Sigmoid colon (tissue), 7 donors: ENCODE measurements at places on chromosomes 16 and 17.

GRCh38 chr17:50465635-50466034, 3.0 kb downstream of the CHAD start:
- no peak for DNase-seq

- DNase-seq = no peak
These were observed 64.0 kb downstream of the MRM1 start for GRCh38 chr17:36665417-36665816.

GRCh38 chr17:2965621-2966595, 97.5 kb downstream of the OR1D5 start:
- DNase-seq = peak; percentile 80

GRCh38 chr17:76987486-76988093, 119.4 kb downstream of the MGAT5B start:
- DNase-seq = no peak

GRCh38 chr16:69565671-69566239, at the start of gene NFAT5:
NFAT5 (plus strand) TSS chr16:69565966; CDS start chr16:69566302, 336 bp downstream.
- DNase-seq = peak; percentile 95

GRCh38 chr16:74817851-74818250, 43.2 kb upstream of the FA2H start:
- no peak for DNase-seq

- no peak for DNase-seq
These were observed 70.9 kb downstream of the HLF start for GRCh38 chr17:55335625-55336024.

- DNase-seq = no peak
These were observed 482.2 kb upstream of the SOX9 start for GRCh38 chr17:71638668-71639067.

- no peak for DNase-seq
These were observed 94.1 kb downstream of the PLCG2 start for GRCh38 chr16:81873206-81873605.

DNA sequence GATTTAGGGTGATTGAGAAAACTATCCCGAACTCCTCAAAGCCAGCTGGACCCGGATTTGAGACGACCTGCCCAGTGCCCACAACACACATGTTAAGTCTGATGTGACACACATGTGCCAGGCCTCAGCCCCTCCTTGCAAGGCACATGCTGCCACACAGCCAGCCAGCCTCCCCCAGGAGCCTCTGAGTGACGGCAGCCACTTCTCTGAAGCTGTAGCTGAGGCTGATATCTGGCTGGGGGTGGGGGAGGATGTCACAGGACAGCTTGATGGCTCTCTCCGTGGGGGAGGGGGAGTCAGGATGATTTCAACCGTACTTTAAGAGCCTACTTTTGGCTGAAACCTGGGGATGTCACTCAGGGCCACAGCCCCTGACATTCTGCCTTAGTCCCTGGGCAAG, 40.9 kb downstream of the SRCIN1 start:
- no peak for DNase-seq

GRCh38 chr17:76547183-76547641, 7.4 kb downstream of the PRCD start:
- no peak for DNase-seq

DNA sequence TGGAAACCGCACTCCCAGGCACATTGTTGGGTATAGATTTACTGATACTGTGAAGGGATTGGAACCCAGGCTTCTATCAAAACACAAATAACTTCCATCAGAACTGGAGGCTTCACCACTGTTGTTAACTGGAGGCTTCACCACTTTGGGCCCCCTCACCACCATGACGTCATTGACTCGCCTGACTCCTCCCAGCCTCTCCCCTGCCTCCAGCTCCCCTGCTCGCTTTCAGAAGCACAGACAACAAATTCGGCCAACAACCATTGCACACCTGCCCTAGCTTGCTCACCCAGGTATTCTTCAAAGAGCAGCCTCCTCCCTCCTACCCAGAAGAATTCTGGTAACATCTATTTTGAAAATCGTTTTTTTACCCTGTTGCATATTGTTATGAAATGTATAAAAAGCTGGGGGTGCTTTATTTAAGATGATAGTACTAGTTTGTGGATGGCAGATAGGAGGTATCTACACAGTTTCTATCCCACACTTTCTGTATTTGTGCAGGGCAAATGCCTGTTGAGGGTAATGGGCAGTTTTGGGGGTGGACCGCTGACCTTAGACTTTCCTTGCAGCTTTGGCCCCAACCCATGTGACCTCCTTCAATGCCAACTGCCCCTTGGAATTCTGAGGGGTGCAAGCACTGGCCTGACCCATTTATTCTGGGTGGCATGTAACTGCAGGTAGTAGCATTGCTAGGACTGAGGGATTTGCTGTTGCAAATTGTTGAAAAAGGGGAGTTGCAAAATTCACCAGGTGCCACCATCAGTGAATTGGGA, 54.1 kb downstream of the HLF start:
- DNase-seq = no peak

DNA sequence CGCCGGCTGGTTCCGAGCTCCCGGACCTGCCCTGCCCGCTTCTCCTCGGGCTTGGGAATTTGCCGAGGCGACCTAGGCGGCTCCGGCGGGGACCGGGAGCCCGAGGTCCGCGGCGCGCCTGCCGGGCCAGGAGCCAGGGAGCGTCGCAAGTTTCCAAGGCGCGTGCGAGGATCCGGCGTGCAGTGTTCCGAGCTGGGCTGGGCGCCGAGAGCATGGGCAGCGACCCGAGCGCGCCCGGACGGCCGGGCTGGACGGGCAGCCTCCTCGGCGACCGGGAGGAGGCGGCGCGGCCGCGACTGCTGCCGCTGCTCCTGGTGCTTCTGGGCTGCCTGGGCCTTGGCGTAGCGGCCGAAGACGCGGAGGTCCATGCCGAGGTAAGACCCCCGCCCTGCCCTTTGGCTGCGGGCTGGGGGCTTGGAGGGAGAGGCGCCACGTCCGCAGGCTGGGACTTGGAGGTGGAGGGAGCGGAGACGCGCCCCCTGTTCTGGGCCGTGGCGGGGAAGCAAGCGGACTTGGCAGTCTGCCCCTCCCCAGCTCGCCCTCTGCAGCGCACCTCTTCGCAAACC, 668 bp downstream of the MMP15 start:
- peak; percentile 78 for DNase-seq

DNA sequence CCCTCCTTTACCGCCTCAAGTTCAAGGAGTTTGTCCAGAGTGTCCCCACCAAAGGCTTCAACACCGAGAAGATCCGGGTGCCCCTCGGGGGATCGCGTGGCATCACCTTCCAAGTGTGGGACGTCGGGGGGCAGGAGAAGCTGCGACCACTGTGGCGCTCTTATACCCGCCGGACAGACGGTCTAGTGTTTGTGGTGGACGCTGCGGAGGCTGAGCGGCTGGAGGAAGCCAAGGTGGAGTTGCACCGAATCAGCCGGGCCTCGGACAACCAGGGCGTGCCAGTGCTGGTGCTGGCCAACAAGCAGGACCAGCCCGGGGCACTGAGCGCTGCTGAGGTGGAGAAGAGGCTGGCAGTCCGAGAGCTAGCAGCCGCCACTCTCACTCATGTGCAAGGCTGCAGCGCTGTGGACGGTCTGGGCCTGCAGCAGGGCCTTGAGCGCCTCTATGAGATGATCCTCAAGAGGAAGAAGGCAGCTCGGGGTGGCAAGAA, 1.1 kb downstream of the ARL4D start:
- DNase-seq = peak; percentile 75

GRCh38 chr16:10820546-10820945, 2.0 kb upstream of the TVP23A start:
- DNase-seq = no peak

GRCh38 chr16:82055117-82055516, 20.1 kb downstream of the HSD17B2 start:
- DNase-seq = no peak

GRCh38 chr17:49926886-49927285, 42.1 kb upstream of the DLX4 start:
- DNase-seq = no peak

GRCh38 chr16:17346621-17347569, 123.9 kb downstream of the XYLT1 start:
- DNase-seq = no peak

DNA sequence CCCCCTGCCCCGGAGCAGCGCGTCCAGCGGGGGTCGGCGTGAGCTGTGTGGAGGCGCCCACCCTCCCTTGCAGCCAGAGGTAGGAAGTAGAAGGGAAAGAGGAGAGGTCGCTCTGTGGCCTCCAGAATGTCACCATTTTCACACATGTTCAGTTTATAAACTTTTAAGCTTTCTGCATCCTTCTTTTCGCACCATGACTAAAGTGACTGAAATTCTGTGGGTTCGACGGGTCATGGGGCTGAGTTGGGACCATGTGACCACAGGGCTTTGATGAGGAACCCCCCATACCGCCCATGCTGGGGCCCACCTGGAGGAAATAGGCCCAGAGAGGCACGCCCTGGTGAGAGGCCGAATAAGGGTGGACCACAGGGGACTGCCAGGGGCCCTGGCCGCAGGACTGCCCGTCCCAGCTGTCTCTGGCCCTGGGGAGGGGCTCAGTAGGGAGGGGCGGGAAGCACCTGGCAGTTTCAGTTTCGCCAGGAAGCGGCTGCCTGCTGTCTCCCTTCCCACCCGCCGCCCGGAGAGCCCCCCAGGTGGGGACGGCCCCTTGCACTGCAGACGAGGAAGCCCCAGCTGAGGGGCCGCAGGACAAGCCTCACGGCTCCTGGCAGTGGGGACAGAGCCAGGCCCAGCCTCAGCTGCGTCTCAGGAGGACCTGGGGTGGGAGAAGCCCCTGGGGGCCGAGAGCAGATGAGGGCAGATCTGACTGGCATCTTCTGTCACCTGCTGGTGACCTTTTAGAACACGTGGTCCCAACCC, 9.0 kb downstream of the CBFA2T3 start:
- no peak for DNase-seq

GRCh38 chr16:79415983-79416640, 184.4 kb downstream of the MAF start:
- DNase-seq = no peak

- no peak for DNase-seq
These were observed 76.6 kb downstream of the CMIP start for GRCh38 chr16:81521141-81521626.

DNA sequence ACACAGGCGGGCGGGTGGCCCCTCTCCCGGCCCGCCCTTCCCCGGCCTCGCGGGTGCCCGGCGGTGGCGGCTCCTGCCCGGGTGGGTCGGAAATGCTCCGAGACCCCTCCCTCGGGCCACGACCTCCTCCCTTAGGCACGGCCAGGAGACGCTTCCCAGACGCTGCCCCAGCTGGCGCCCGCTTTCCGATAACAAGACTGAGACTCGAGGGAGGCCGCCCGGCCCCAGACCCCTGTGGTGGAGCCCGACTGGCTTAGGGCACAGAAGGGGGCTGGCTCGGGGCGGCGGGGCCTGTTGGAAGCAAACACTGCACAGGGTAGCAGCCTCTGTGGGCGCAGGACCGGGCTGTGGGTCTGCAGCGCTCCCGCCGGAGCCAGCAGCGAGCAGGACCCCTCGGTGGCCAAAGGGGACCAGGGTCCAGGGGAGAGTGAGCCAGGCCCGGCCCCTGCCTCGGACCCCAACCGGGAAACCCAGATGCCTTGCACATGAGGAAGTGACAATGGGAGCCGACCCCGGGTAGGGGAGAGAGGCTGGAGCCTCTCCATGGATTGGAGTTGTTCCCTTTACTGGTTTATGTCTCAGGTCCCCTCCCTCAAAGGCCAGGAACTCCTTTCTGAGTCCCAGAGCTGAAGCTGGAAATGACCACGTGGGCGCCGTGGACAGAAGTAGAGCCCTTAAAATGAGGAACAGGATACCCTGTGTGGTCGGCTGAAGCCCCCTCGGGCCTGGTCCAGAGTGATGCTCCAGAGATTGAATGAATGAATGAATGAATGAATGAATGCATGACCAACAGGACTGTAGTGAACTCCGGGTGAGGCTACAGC, 19.8 kb upstream of the ADCY7 start:
- DNase-seq = peak; percentile 67

- DNase-seq = no peak
These were observed 254.3 kb downstream of the WWOX start for GRCh38 chr16:78353640-78354275.

GRCh38 chr16:77894162-77894561, 105.8 kb downstream of the VAT1L start:
- DNase-seq = no peak

- DNase-seq = peak; percentile 79
These were observed 970 bp downstream of the EPN2 start for GRCh38 chr17:19238167-19238505.

- DNase-seq = no peak
These were observed 276.0 kb downstream of the GRIN2A start for GRCh38 chr16:9906218-9906617.

- DNase-seq = no peak
These were observed at the start of gene SDR42E2 for GRCh38 chr16:22161999-22162655. SDR42E2 (plus strand) TSS chr16:22162506; CDS start chr16:22165583, 3,077 bp downstream.

- no peak for DNase-seq
These were observed 197.5 kb downstream of the HS3ST3A1 start for GRCh38 chr17:13403982-13404946.

DNA sequence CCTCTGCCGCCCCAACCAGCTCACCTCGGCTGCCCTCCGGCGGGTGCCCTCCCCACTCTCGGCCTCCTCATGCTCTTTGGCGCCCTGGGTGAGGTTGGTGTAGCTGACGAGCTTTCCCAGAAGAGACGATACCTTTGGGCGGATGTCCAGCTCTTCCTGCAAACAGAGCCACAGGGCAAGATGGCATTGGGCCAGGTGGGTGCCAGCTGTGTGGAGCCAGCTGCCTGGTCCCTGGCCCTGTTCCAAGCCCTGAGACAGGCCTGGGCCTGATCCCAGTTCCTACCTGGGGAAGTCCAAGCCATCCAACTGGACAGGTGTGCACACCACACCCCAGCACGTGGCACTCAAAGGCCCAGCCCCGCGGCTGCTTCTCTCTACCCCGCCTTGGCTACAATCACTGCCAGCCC, 6.9 kb downstream of the SLC12A4 start:
- DNase-seq = no peak

- peak; percentile 65 for DNase-seq
These were observed 889 bp downstream of the MBTD1 start for GRCh38 chr17:51258756-51259563.

DNA sequence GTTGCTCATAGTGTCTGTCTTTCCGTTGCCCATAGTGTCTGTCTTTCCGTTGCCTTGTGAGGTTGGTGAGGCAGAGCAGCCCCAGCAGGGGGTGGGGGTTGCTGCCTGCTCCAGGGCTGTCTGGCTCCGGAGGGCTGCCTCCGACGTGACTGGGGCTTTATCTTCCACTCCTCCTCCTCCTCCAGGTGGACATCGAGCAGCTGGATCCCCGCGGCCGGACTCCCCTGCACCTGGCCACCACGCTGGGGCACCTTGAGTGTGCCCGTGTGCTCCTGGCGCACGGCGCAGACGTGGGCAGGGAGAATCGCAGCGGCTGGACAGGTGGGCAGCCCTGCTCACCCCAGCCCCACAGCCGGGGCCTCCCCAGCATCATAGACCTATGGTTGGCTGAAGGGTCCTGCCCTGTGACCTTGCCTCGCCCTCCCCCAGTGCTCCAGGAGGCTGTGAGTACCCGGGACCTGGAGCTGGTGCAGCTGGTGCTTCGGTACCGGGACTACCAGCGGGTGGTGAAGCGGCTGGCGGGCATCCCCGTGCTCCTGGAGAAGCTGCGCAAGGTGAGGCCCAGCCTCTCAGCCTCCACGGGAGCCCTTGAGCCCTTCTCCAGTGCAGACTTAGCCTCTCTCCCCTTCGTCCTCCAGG, 14.7 kb downstream of the ANKRD13B start:
- DNase-seq = no peak

DNA sequence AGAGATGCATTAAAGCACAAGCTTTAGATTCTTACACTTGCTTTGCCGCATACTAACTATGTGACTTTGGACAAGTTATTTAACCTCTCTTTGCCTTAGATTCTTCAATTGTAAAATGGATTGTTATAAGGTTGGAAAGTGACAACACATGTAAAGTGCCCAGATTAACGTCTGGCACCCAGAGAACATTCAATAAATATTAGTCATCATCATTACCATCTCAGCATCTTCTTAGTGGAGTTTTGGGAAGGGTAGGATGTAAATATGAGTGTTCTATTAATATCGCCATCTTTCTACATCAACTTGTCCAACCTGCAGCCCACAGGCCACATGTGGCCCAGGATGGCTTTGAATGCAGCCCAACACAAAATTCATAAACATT, 27.4 kb upstream of the FAM20A start:
- no peak for DNase-seq
